NCI-H1436 treated with DMSO at 0.1 percent for 48 hours (cell line): ENCODE measurements at places on chromosomes 3 and 15.
A peak's percentile ranks its signal among the peaks of the same experiment; 100 is the strongest.

- no peak for DNase-seq
These were observed 49.0 kb downstream of the CD200 start for GRCh38 chr3:112381673-112382542.

DNA sequence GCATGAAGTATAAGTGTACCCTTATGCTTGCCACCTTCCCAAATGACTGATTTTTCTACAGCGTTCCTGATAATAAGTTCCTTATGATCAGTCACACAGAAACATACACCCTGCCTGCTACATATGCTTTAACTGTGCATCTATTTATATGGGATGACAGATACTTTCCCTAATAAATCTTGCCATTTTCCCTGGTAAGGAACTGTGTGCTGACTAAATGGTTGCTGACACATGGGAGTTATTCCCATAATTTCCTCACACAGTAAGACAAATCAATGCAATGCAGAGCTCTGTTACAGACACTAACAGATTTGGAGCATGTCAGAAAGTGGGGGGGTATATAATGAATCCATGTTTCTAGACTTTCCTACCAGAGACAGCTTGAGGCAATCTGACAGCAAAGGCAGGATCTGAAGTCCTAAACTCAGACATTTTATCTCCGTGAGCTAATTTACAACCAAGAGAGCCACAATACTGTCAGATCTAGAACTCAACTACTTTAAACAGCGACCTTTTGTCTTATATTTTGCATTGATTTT lies 86.9 kb upstream of the TCF12 start:
- no peak for DNase-seq

DNA sequence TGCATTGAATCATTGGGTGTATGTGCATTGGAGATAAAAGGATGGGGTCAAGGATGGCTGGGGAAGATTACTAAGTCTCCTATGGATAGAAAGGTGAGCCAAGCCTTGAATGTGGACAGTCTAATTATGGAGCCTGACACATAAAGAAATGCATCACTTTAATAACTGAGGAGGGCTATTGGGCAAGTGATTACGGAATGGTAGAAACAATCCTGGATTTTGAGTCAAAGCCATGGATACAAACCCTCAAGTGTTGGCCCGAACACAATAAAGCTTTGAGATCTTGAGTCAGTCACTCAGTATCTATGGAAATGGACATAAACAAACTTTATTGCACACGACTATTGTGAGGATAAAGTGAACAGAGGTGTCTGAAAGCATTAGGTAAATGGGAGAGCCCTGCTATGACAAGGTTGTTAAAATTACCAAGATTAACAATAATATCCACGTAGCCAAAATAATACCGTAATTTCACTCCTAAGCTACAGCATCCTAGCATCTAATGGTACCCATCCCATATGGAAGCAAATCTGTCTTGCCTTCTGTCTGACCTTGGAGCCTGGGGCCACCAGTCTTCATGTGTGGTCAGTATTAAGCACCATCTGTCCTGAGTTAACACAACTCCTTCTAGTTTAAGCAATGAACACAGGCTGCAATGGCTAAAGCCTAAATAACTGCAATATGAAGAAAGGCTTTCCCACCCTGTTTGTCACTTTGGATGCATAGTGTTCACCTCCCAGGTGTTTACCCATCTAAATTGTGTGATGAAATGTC lies 136.9 kb upstream of the PRICKLE2 start:
- no peak for DNase-seq

GRCh38 chr3:194851254-194851653 lies 165.6 kb downstream of the FAM43A start:
- no peak for DNase-seq

DNA sequence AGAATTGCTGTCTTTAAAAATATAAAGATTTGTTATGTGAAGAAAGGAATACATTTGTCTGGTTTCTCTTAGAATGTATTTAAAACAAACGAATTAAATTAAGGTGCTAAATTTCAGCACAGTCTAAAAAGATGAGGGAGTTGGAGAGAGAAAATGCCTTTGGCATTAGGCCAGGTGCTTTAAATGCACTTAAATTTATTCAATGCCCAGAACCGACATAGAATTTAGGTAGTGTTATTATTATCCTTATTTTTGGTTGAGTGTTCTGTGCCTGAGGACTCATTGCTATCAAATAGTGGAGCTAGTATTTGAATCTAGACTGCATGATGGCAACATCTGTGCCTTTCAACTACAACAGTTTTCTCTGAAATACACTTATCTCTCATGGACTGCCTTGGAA lies 287.5 kb downstream of the RBMS3 start:
- DNase-seq: no peak

DNA sequence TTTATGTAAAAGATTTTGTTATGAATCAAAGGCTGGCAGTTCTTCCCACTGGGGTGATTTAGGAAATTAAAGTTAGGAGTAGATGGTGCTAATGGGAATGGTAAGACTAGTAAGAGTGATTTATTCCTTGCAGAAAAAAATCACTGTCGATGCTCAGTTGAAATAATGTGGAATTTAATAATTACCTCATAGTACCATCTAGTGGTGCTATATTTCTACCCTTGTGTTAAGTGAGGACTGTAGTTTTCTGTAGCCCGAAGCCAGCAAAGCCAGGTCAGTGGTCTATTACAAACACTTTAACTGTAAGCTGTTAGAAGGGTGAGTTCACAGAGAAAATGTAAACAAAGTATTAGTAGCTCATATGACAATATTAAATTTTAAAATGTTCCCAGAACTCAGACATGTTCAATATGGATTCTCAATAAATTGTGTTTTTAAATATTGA lies 39.5 kb upstream of the GOLGA8J start:
- no peak for DNase-seq

DNA sequence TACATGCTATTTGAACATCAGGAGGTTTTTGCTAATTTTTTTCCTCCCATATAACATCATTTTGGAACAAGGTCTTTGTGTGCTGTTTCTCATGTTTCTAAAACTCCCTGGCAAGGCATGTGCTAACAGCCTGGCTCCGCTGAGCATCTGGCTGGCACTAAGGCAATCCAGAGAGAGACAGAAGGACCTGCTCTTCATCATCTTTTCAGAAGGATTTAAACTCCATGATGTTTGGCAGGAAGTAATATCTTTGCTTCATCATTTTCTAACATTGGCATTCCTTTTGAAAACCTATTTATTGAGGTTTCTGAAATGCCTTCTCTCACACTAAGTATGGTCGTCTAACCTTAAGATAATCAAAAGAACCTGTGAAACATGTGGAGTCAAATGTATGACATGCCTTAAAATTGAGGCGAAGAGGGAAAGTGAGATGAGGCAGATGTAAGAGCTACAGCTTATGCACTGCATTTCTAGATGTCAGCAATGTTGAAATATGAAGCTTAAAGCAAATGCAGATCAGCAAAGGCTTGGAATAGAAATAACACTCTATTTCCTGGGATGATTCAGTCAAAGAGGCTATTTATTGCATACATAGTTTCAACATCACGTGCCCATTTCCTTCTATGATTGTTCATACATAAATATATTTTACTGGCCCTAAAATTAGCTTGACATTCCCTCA lies 592.0 kb downstream of the ZNF385D start:
- no peak for DNase-seq

GRCh38 chr3:127959873-127960272 lies 44.8 kb downstream of the KBTBD12 start:
- DNase-seq: no peak

- DNase-seq: no peak
These were observed 42.3 kb upstream of the GALNT15 start for GRCh38 chr3:16132190-16132589.

DNA sequence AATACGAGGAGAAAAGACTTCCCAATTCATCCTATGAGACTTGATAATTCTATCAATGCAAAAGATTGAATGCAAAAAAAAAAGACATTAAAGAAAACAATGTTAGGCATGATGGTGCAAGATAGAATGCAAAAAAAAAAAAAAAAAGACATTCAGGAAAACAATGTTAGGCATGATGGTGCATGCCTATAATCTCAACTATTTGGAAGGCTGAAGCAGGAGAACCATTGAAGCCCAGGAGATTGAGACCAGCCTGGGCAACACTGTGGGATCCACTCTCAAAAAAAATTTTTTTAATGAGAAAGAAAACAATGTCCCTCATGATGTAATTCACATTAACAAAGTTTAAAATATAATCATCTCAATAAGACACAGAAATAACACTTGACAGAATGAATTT lies 75.9 kb downstream of the MYO9A start:
- DNase-seq: no peak

DNA sequence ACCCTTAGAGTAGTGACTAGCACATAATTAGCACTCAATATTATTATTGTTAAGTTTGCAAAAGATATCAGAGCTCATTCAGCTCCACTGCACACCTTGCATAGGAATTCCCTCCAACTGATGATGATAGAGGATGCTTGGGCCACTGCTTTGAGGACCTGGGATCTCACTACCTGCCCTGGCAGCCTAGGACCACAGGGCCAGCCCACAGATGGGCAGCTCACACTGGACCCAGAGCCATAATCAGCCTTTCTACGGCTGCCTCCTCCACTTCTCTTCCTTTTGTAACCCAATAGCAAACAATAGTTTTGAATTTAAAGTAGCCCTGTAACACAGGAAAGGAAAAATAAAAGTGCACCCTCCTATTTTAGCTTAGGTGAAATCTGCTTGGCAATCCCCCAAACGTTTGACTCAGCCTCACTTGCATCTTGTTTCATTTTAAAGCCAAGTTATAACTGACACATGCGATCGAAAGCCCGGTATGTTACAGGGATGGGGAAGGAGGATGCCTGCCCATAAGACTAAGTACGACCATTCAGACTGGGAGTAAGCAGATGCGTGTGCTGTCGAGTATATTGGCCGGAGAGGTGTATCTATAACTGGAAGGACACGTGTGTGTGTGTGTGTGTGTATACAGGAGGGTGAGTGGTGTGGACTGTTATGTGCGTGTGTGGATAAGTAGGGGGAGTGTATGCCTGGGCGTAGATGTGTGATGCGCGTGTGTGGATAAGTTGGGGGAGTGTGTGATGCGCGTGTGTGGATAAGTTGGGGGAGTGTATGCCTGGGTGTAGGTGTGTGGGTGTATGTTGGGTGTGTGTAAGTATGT lies 65.9 kb downstream of the CPN2 start:
- DNase-seq: no peak

- no peak for DNase-seq
These were observed 211.4 kb upstream of the LRIG1 start for GRCh38 chr3:66712210-66712609.

DNA sequence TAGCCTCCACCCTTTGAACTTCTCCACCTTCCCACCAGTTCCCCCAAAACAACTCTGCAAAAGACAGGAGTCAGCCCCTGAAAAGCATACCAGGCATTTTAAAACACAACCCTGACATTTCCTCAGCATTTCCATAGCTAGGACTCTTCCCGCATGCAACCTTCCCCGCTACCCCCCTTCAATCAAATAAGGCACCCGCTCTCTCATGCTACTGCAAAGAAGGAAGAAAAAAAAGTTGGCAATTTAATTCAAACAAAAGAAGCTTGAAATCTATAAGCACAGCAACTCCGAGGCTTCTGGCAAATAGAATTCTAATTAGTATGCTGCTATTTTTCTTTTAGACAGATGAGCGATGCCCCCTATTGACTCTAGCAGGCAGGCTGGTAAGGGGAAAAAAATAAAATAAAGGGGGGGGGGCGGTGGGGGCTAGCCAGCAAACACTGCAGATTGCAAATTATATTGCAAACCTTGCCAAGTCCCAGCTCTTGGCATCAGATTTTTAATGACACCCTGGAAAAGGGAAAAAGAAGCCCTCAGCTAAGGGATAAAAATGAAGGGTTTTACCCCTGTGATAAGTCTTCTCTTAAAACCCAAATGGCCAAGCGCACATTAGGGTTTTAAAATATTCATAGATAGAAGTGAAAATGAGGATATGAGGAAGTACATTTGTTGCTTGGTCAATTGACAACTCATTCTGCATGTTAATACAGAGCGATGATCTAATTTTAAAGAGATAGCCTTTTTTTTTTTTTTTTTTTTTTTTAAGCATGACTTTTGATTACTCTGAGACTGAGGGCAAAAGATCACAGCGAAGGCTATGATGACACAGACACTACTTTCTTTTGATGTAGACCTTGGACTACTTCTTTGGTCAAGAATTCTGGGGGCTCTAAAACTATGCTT lies 255.2 kb downstream of the NR2F2 start:
- DNase-seq: no peak

DNA sequence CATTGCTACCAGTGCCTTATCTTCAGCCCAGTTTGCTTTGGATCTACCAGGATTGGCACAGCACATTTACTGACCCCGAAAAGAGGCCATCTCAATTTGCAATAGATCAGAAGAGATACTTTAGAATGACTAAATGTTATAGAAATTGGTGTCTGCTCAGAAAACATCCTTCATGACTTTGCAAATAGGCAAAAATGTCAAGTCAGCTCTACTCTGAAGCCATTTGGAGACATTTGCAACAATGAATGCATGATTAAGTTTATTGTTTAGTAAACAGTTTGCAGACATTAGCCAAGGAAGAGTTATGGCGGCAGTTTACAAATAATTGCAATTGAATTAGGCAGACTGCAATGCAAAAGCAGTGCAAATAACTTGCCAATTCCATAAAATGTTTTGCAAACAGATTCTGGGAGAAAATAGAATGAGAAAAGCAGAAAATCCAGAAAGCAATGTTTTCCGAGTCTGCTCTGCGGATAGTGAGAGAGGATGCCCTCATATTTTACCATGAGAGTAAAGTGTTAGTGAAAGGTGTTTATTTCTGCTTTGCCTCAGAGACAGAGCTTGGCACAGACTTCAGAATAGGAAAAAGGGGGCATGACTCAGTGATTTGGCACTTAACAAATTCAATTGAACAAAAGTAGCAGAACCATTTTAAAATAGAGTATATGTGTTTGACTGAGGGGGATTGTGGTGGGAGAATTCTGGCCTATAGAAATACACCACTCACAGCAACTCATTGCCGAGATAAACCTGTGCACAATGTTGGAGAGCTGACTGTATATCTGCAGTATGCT lies 334.9 kb upstream of the NR2F2 start:
- DNase-seq: no peak

DNA sequence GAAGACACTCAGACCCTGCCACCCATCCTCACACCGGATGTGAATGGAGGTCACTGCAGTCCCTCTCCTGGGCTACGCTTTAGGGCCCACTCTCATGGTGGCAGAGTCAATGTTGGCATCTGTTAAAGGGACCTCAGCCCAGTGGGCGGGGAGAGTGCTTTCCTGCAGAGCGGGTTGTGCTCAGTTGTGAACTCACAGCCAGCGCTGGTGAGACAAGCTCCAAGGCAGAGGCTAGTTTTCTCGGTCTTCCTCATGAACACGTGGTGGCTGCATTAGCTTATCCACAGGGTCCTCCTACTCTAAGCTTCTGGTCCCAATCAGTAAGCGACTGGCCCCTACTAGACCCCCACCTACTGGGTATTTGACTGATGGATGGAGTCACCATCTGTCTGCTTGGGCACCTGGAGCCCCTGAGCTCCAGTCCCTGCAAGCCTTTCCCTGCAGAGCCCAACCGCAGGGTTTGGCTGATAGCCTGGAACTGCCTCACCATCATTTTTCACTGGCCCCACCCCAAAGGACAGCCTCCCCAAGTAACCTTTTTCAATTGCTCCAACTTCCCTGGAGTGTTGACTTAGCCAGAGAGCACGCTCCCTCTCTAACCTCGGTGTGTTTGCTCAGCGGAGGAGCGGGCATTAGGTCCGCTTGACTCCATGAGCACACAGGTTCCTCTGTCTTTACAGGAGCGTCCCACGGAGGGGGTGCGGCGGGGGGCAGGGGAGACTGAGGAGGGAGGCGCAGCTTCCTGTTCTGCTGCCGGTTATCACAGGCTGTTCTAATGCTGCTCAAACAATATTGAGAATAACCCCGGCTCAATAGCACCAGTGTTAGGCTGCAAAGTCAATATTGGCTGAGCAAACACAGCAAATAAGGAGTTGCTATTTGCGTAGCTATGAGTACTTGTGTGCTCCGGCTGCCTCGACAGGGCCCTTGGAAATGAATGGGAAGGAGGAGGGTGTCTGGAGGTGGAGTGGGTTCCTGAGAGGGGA lies 141.7 kb downstream of the RPLP1 start:
- peak; percentile 95 for DNase-seq
